ENCODE measurements at places on chromosomes 13 and 19. TPM values are rescaled to one million over a fixed set of nuclear protein-coding genes. Genes with fewer than 3 reads are reported as not detected.

GRCh38 chr13:32415019-32415418 is 12.9 kb downstream of the N4BP2L1 start:
- ATAC-seq: peak; percentile 59

DNA sequence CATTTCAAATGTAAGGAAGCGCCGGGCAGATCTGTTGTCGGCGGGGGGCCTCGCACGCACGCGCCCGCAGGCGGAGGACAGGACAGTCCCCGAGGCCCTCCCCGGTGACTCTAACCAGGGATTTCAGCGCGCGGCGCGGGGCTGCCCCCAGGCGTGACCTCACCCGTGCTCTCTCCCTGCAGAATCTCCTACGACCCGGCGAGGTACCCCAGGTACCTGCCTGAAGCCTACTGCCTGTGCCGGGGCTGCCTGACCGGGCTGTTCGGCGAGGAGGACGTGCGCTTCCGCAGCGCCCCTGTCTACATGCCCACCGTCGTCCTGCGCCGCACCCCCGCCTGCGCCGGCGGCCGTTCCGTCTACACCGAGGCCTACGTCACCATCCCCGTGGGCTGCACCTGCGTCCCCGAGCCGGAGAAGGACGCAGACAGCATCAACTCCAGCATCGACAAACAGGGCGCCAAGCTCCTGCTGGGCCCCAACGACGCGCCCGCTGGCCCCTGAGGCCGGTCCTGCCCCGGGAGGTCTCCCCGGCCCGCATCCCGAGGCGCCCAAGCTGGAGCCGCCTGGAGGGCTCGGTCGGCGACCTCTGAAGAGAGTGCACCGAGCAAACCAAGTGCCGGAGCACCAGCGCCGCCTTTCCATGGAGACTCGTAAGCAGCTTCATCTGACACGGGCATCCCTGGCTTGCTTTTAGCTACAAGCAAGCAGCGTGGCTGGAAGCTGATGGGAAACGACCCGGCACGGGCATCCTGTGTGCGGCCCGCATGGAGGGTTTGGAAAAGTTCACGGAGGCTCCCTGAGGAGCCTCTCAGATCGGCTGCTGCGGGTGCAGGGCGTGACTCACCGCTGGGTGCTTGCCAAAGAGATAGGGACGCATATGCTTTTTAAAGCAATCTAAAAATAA is 18.2 kb downstream of the IL17D start:
- peak; percentile 42 for ATAC-seq

DNA sequence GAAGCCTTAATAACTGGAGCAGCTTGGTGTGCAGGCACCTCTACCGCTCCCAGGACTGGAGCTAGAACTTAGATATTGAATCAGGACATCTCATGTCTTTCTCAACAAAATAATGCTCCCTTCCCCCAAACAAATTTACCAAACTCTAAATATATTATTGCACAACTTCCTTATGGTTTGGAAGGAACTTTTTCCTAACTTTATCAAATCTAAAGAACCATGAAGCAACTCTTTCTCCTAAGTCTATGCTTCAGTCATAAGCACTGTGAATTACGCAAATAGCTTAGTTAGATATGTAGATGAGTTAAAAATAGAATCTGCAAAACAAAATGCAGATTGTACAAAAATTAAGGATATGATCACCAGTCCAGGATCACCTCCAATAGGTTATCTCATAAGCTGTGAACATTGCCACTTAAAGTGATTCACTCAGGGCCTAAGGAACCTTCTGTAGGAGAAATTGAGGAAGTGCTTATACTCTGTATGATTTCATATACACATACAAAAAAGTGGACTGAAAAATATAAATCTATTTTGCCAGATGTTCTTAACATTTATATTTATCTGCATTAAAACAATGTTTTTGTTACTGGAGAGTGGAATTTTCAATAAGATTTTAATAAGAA is 20.4 kb upstream of the MAB21L1 start:
- no peak for ATAC-seq

- ATAC-seq: no peak
Observed at GRCh38 chr19:40597329-40597838, 3.8 kb upstream of the LTBP4 start.

GRCh38 chr13:51603716-51604115 is 19.5 kb downstream of the WDFY2 start:
- no peak for ATAC-seq

DNA sequence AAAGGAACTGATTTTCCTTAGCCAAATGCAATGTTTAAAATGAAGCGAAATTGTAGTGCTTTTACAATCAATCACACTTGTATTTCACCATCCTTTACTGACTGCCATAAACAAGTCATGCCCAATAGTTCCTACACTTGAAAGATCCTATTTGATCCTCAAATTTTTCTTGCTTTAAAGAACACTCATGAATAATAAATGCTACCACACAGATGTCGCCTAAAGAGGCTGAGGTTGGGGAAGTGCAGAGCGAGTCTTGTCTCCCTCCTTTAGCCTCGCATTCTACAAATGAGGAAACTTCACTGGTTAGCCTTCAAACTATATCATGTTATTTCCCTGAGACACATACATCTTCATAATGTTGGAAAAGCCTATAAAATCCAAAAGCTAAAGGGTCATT is 18.7 kb upstream of the AMER2 start:
- no peak for ATAC-seq

GRCh38 chr19:5016268-5016667 is 47.4 kb downstream of the KDM4B start:
- no peak for ATAC-seq

DNA sequence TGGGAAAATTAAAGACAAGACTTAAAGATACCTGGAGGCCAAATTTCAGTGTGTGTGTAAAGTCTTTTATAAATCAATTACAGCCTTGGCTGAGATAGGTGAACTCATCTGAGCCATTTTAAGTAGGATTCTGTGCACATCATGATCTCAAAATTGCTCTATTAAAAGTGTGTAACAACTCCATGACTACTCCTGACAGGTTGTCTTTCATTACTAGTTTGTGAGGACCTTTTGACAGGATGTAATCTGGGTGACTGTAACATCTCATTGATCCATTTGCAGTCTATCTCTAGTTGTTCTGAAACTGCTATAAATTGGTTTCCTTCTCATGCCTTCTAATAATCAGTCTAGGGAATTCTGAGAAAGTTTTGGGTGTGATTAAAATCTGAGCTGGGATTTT is 753.3 kb downstream of the SLITRK5 start:
- no peak for ATAC-seq

DNA sequence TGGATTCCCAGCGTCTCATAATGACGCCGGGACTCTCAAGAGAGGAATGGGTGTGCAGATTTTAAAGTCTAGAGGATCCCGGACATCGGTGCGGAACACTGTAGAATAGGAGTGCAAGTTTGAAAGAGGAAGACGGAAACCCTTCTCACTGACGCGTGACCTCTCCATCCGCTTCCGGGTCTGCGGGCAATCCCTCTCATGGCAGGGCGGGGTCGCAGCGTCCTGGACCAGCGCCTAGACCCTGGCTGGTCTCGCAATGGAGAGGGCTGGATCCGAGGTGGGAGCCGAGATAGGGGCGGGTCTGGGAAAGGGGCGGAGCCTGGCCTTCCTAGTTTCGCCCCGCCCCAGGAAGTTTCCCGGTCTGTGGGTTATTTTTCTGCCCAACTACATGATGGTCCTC is 4.6 kb upstream of the ZNF845 start:
- no peak for ATAC-seq

- peak; percentile 5 for ATAC-seq
Observed at GRCh38 chr13:95676105-95676761, 706 bp upstream of the DNAJC3 start.

DNA sequence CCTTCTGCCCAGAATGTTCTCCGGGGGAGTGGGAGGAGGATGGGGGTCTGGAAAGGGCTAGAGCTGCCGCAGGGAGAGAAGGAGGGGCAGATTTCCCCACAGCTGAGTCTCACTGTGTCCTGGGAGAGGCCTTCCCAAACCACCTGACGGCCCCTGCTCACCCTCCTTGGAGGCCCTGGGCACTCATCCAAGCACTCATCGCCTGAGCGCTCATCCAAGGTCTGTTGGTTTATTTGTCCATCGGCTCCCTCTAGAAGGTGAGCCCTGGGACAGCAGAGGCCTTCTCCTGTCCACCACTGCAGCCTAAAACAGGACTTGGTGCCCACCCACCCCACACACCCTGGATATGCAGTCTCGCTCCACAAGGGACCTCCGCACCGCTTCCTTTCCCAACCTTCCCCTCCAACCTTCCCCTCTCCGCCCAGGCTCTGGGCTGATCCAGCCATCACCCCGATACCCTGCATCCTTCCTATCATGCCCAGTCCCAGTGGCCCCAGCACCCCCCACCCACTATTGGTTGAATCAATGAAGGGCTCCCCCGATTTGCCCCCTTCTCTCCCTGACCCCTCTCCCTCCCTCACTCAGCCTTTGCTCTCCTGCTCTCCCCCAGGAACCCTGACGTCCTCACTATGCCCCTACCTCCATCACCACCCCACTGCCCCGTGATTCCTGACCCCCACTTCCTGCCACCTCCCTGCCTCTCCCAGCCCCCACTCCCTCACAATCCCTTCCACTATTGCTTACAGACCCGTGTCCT is 1.7 kb downstream of the UBXN6 start:
- no peak for ATAC-seq

GRCh38 chr13:101258071-101258470 is 158.2 kb downstream of the NALCN start:
- peak; percentile 99 for ATAC-seq

DNA sequence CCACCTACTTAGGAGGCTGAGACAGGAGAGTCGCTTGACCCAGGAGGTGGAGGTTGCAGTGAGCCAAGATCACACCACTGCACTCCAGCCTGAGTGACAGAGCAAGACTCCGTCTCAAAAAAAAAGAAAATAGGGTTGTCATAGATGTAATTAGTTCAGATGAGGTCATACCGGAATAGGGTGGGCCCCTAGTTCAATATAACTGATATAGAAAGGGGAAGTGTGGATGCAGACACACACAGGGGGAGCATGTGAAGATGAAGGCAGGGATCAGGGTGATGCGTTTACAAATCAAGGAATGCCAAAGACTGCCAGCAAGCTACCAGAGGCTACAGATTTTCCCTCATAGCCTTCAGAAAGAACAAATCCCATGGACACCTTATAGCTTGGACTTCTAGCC is 24.3 kb upstream of the EEF1AKMT1 start:
- ATAC-seq: no peak

The ZNF383 gene
- total RNA-seq: 6.1 TPM

The HCST gene
- 47.6 TPM for total RNA-seq

The SIGLECL1 gene
- total RNA-seq: not detected

The SELENOV gene
- total RNA-seq: not detected

The GRIN2D gene
- total RNA-seq: 0.28 TPM

Measured in activated T-helper 17 cell treated with anti-CD3 and anti-CD28 coated beads, Interleukin-2, amount 50 U/mL, for 72 hours (primary cell).